ENCODE measurements at places on chromosomes 6 and 20.

GRCh38 chr6:18121580-18122127, 823 bp downstream of the NHLRC1 start:
- no peak for DNase-seq

DNA sequence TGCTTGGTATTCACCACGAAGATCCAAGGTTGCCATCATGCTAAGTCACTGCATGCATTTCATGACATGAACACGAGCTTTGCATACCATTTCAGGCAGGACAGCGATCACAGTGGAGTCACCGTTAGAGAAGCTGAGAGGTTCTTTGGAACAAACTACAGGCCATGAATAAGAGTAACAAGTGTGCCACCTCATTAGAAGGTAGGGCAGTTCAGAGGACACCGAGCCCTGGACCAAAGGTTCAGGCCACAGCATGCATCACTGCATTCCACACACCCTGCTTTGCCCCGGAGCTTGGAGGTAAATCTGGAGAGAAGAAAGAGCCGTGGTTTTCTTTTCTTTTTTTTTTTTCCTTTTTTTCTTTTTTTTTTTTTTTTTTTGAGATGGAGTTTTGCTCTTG, 66.9 kb upstream of the CDH4 start:
- DNase-seq = no peak

DNA sequence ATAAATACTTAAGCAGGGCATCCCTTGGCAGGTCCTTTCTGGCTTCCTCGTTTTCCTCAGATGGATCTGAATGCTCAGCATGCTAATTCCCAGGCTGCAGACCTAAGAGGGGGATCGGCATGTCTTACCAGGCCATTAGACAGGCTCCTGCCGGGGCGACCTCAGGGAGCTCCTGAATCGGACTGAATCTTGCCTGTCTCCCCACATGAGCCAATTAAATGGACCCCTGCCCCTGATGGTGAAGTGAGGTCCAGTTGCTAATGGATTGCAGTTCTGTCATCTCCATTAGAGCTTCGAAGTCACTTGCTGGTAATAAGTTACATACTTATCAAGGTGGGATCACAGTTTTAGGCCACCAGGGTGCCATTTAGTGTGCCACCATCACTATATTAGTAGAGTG, 51.4 kb downstream of the NOL4L start:
- no peak for DNase-seq

- no peak for DNase-seq
Measured at GRCh38 chr20:38723017-38723847, 1.1 kb upstream of the SLC32A1 start.

DNA sequence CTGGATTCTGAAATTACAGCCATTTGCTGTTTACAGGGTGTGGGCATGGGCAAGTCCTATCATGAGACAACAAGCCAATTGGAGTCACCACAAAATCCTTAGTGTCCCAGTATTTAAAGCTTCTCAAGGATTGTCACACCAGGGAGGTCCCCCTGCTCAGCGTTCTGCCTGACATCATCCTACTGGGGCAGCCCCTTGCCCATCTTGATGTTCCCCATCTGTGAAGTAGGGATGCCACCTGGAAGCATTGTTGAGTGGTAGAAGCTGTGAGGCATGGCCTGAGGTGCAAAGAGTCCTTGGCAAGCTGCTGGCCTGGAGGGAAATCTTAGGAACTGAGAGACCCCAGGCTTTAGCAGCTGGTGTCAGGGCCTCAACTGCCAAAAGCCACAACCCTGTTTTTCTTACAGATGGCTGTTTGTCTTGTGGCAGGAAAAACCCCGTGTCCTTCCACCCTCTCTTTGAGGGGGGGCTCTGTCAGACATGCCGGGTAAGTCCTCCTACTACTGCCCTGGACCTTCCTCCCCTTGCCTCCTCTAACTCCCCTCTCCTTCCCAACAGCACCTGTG, 23.3 kb upstream of the MAPRE1 start:
- no peak for DNase-seq

GRCh38 chr6:95648636-95649035, 71.3 kb downstream of the MANEA start:
- no peak for DNase-seq

- DNase-seq = no peak
Measured at GRCh38 chr6:17336425-17336824, 55.3 kb downstream of the RBM24 start.

DNA sequence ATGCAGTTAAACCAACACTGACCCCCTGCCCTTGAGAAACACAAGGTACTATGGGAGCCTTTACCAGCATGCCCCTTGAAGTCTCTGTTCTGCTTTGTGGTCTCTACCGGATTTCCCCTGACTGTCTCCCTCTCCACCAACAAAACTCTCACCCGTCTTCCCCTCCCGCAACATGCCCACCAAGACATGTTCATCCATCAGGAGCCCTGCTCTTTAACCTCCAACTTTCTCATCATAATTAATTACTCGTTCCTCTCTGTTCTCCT, 1.1 kb downstream of the ZNF165 start:
- DNase-seq = no peak

DNA sequence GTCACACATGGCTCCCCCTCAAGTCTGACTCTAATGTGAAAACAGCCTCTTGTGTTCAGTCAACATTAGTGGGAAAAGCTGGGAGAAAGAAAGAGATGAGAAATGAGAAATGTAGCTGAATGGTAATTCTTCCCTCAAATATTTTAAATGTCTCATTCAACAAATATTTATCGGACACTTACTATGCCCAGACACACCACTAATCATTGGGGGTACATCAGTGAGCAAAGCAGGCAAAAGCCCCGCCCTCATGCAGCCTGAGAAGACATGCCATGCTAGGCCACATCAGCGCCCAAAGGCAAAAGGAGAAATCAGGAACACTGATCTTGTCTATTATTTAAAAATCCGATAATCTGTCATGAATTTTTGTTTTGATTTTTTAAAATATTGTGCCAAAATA, 89.9 kb upstream of the ASF1A start:
- DNase-seq = no peak

DNA sequence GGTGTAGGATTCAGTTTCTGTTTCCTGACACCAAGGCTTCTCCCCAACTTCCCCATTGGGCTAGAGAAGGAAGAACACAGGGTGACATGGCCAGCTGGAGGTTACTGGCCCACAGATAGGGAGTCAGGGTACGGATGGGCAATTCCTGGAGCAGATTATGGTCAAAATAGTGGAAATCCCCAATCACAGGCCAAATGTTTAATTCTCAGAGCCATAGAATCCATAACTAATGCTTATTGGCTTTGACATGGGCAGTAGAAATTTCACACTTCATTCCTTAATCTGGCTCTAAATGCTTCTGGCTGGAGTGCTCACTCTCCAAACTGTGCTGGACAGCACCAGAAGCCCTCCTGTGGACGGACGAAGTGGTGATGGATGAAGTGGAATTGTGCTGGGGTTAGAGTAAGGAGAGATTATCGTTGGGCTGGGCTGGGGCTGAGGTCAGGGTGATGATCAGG, 887 bp downstream of the SIGLEC1 start:
- DNase-seq = no peak

GRCh38 chr6:145169726-145170224, 565.5 kb downstream of the EPM2A start:
- DNase-seq = no peak

DNA sequence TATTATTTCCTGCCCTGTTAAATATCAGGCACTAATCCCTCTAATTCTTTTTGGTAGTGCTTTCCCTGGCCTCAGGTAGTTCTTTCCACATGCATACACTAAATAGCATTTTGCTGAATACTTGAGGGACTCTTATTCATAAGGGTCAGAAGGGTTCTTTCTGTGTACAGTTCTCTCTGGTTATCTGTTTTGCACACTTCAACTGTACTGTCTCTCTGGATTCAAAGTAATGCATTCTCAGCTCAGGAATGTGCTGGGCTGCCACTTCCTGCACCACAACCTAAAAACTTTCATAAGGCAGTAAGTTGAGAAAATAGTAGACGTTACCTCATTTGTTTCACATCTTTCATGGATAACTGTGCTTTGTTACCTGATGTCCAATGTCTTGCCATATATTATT, 32.1 kb downstream of the C6orf141 start:
- no peak for DNase-seq

DNA sequence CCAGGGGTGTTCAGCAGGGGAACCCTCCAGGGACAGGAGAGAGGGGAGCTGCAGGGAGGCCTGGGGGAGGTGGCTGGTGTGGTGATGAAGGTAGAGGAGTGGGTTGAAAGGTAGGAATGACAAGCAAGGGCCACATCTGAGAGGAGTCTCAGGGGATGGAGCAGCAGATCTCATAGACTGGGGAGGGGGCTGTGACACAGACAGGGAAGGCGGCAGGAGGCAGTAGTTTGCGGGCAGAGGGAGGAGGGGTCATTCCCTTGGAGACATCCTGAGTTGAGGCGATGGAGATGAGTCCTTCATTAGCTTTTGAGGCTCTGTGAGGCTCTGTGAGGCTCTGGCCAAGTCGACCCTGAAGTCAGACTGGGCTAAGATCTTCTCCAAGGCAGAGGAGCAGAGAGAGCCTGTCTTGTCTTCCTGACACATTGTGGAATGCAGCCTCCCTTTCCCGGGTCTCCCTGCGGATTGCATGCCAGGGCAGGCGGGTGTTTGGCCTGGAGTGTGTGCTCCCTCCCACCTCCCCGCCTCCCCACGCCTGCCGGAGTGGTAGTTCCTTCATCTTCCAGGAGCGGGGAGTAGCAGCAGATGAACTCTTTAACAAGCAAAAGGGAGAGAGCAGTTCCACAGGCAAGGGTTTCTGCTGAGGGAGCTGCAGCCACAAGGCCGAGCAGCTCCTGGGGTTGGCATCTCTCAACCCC, 34.3 kb upstream of the MLN start:
- DNase-seq = no peak

- DNase-seq = no peak
Measured at GRCh38 chr6:43506171-43506570, 4.0 kb downstream of the LRRC73 start.

DNA sequence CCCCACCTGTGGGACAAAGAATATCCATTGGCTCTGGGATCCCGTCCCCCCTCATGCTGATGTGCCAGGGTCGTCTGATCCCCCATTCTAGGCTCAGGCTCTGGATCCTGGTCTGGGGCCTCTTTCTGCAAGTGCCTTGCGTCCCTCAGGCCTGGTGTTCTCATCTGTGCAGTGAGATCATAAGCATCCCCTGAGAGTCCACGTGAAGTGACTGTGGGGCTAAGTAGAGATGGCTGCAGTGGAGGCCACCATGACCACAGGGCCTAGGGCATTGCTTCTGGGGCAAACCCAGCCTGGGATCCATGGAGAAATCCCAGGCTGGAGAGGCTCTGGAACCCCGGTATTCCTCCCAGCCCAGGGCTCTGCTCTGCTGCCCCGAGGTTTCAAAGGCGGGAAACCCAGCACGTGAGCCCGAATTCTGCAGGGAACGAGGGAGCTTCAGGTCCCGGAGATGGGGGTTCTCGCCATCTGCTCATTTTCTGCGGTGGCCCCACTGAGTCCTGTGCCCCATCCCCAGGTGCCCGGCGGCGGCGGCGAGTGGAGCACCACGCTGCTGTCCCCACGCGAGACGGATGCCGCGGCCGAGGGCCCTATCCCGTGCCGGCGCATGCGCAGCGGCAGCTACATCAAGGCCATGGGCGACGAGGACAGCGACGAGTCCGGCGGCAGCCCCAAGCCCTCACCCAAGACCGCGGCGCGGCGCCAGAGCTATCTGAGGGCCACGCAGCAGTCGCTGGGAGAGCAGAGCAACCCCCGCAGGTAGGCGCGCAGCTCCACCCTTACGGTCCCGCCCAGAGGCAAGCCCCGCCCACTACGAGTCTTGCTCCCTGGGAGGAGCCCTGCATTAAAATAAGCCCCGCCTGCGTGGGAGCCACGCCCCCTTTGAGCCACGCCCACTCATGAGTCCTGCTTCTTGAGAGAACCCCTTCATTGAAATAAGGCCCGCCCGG, 105.5 kb upstream of the MYL9 start:
- peak; percentile 82 for DNase-seq

DNA sequence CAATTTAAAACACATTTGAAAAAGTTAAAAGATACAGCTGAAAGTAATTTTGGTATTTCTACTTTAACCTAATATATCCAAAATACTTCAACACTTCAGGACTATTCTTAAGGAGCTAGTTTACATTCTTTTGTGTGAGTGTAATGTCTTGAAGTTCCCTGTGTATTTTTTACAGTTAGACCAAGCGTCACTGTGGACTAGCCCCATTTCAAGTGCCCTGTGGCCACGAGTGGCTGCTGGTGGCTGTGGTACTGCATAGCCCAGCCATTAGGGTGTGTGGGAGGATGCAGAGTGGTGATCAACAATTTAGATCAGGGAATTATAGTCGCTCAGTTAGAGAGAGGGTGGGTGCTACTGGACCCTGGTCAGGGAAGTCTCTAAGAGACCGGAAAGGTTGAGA, 869 bp upstream of the CST5 start:
- no peak for DNase-seq

DNA sequence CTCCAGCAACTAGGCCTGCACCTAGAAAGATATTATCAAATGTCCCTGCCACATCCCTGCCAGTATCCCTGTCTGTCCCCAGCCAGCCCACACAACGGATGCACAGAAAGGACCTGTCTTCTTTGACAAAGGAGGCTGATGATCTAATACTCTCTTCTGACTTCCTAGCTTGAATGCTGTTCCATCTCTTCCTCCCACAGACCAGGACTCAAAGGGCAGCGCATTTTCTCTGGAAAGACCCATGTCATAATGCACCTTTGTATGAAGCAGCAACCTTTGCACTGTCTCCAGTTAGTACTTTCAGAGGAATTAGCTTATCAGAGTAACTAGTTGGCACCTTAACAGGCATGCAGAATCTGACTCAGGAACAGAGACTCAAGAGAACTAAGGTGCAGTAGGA, 53.3 kb upstream of the TAF8 start:
- no peak for DNase-seq

DNA sequence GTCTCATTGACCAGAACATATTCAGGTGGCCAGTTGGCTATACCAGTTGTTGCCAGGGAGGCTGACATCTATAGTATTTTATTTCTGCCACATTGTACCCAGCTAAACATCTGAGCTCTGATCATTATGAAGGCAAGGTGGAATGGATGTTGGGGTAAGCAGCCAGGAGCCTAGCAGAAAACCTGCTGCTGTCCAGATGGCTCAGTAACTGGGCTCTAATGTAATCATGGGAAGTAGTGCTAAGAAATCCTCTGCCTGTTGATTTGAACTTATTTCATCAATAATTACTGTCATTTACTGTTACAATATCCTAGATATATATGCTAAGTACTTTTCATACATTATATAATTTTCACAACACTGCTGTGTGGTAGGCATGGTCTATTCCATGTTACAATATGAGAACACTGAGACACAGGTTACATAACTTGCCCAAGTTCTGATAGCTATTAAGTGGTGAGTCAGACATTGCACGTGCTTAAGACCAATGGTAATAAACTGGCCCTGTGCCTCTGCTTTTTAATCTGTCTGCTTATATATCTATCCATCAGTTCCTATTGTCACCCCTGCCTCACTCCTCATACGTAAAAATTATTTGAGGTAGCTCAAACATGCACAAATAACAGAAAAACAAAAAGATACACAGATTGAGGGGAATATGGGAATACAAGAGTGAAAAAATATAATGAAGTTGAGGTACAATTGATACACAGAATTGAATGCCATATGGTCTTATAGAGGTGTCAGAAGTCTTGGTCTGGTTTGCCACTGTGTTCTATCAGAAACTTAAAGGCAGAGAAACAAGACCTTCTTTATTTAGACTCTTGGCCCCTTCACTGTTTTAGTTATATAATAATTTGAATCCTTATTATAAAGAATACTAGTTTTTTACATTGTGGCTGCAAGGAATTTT, 25.2 kb downstream of the TBPL1 start:
- no peak for DNase-seq

- DNase-seq = no peak
Measured at GRCh38 chr20:4661191-4661590, 60.5 kb upstream of the PRND start.
